ENCODE measurements at places on chromosomes 16 and 17. TPM values are rescaled to one million over a fixed set of nuclear protein-coding genes. Genes with fewer than 3 reads are reported as not detected.

ZNF287 gene
- 6.6 TPM for total RNA-seq

PLCG2 gene
- 4.2 TPM for total RNA-seq

NSF gene
- total RNA-seq, result 21.6 TPM

HID1 gene
- 14.9 TPM for total RNA-seq

G6PC1 gene
- not detected for total RNA-seq

CLEC18A gene
- 2.1 TPM for total RNA-seq

SP6 gene
- 0.20 TPM for total RNA-seq

ALDH3A1 gene
- total RNA-seq, result not detected

SEZ6L2 gene
- not detected for total RNA-seq

CES3 gene
- 0.63 TPM for total RNA-seq

FBXO47 gene
- not detected for total RNA-seq

SPATA22 gene
- total RNA-seq, result 0.22 TPM

HSF5 gene
- total RNA-seq, result 1.5 TPM

FOXF1 gene
- total RNA-seq, result not detected

C16orf96 gene
- 0.08 TPM for total RNA-seq

OTOP3 gene
- not detected for total RNA-seq

RMI2 gene
- total RNA-seq, result 1.4 TPM

All from T-helper 17 cell (primary cell).